ENCODE measurements at places on chromosomes 6 and 20.
A peak's percentile ranks its signal among the peaks of the same experiment; 100 is the strongest.

GRCh38 chr6:41648921-41649320 lies 10.7 kb downstream of the MDFI start:
- no peak for DNase-seq

DNA sequence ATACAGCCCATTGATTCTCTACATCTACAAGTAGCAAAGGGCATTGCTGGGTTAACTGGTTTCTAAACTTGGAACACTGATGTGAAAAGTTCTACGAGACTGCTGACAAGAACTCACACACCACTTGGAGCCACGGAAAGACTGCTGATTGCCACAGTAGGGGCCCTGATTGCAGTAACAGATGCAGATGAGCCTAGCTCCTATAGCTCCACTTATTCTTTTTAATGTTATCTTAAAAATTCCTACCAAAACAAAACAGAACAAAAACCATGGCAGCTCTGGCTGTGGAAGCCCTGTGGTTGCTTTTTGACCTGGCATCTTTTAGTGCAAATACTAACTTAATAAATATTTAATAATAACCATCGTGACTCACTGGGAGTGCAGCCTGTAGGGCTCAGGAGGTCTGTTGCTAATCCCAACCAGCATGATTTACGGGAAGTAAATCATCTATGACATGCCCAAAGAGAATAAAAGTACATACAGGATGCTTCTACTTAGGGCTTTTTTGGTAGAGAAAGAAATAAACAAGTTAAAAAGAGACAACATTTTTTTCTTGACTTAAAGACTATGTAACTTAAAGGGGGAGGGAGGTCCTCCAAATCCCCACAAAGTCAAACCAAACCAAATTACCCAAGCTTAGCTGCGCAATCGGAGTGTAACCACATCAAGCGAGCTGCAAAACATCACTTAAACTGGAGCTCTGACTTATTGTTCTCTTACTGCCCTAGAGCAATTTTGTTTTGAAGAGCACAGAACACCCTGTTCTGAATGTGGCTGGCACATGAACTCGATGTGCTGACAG lies 87.2 kb downstream of the FKBP5 start:
- peak; percentile 88 for DNase-seq

- DNase-seq: no peak
These were observed 39.9 kb downstream of the PREX1 start for GRCh38 chr20:48787861-48788375.

DNA sequence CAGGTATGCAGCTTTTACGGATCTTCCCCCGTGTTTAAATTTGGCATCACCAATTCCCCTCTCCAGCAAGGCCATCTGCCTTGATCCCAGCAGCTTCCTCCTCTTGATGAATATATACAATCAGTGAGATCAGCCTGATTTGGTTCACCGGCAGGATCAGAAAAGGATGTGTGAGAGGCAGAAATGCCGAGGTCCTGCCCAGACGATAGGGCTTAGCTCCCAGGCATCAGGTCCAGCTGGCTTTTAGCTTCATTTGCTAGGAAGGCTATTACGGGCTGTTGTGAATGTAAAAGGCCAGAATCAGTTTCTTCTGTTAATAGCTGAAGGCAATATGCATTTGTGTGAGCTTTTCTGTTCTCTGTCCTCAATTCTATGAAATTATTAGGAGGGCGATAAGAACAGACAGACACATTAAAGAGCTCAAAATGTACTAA lies 372.8 kb downstream of the BTBD9 start:
- DNase-seq: no peak

DNA sequence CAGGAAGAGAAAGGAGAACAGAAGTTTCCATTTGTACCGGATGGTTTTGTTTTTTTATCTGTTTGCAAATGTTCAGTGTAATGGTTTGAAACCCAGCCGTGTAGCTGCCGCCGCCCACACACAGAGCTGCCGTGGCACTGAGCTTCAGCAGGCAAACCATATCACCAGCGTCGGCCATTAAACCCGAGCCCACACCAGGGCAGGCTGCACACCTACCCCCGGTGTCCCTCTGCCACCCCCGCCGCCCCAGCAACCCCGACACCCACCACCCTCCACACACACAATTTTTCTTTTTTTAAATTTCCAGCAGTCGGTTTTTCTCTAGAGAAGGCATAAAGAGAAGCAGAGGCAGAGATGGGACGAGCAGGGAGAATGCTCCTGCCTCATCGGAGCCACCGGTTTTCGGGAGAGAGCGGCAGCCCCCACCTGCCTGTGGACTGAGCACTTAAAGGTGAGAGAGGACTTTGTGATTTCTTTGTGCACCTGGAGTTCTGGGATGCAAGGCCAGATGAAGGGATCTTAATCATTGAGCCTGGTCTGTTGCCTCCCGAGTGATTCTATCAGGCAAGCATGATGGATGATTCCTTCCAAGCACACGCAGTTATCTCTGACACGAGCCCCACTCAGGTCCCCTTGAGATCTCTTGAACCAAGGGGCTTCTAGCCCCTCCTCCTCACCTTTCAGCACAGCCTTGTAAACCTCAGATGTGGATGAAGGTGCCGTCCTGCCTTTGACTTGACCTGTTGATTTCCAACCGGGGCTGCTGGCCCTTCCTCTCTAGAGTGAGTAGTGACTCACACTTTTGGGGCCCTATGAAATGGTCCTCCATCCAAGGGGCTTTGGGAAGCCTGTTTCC lies 17.5 kb upstream of the ZNF831 start:
- DNase-seq: no peak

DNA sequence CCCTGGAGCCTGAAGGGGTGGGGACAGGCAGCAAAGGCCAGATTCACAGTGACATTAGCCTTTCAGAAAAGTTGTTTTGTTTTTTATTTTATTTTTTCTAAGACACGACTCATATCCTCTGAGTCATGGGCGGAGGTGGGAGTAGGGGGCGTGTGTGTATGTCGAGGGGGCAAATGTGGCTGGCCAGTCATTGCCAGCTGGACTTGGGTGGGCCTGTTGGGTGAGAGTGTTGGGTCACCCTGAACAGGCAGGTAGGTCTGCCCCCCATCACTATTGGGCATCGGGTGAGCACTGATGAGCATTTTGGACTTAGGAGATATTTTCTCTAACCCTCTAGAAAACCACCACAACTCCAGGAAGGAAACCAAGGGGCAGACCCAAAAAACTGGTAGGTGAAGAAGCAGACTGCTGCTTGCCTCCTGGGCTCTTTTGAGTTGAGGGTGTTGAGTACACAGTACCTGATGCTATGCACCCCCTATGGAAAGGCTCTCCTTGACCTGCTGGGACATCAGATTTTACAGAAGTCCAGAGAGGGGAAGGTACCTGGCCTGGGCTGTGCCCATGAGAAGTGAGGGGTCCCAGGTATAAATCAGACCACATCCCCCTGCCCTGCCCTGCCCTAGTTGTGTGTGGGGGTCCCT lies 5.6 kb downstream of the SMIM29 start:
- peak; percentile 89 for DNase-seq

- DNase-seq: no peak
These were observed 29.4 kb upstream of the ZNF831 start for GRCh38 chr20:59134182-59134581.

- no peak for DNase-seq
These were observed 54.1 kb downstream of the RBM38 start for GRCh38 chr20:57445298-57445697.

DNA sequence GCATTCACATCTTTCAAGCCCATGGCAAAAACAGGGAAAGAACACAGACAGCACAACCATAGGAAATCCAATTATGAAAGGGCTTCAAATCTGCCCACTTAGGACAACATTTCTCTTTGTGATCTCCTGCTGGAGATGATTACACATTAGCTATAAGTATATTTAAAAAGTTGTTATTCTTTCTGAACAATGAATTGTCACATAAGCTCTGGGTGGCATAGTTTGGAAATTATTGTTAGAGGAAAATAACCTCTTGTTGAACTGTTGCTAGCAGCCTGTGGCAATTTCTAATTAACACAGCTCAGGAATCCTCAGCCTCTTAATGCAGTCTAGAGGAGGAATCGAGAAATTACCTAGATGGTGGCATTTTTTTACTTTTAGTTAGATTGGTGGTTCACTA lies 54.9 kb downstream of the BCAS1 start:
- no peak for DNase-seq

- DNase-seq: no peak
These were observed 47.4 kb downstream of the SOD2 start for GRCh38 chr6:159645640-159646039.

DNA sequence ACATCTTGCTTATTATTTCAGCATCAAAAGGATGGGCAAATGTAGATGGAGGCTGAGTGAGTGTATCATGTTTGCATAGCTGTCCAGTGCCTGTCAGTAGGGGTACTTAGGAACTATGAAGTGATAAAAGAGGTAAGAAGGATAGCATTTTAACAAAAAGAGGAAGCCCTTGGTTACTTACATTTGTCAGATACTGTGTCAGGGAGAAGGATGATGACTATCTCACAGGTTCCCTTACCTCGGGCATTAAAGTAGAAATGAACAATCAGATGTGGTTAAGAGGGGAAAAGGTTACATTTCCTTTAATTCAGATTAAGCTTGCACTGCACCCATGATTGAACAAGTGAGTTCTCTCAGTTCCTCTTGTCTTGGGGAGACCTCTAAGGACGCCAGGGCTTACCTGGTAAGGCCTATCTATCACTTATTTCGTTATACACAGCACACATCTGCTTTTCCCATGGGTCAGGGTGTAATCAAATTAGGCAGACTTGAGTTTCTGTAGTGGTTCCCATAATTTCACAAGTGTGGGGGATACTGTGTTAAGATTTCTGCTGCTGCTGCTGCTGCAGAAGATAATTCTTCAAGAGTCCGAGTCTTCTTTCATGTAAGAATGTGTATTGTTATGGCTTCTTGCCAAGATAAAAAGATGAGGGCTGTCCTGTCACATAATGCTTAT lies 4.5 kb downstream of the FOXO3 start:
- DNase-seq: peak; percentile 33

DNA sequence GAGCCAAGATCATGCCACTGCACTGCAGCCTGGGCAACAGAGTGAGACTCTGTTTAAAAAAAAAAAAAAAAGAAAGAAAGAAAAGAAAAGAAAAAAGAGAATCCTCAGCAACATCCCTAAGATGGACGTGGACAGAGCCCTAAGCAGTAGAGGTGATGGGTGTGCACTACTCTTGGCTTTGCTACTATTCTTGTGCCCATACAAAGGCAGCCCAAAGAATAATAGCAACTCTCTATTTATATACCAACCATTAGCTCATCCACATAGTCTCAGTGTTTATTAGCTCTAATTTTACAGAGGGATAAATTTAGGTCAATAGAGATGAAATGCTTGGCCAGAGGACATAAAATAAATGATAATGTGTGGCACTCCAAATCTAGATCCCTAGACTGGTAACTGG lies 62.2 kb downstream of the PERP start:
- DNase-seq: no peak

DNA sequence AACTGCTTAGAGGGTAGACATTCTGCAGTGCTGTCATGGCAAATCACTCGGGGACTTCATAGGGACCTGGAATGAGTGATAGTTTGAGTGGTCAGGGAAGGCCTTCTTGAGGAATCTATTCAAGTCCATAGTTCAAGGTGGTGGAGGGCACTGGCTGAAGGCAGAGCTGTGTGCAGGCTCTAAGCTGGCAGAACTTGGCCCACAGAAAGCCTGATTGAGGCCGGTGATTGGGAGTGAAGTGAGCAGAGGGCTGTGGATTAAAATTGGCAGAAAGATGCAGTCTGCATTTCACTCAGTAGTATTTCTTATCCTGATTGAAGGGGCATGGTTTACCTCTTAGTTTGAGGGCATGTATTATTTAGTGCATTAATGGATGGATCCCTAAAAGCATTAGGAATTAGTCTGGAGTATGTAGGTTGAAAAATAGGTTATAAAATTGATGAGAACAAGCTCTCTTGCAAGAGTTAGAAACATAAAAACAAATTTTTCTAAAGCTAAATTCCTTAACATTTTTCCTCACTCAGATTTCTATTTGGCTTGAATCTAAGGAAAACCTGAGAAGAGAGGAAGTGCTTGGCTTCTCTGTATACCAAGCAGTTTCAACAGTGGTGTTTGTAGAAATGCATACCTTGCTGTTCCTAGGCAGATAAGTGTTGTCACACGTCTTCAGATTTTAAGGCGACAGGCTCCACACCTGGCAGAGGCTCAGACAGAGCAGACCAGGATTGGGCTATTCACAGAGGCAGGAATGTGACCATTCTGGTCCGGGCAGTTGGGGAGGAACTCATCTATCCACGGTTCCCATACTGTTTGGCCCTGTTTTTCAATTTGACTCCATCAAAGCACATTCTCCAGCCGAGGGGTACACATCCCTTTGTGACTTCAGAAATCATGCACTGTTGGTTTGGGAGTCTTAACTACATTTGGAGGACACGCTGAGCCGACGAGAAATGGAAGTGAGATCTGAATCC lies 45.2 kb downstream of the UTRN start:
- no peak for DNase-seq

DNA sequence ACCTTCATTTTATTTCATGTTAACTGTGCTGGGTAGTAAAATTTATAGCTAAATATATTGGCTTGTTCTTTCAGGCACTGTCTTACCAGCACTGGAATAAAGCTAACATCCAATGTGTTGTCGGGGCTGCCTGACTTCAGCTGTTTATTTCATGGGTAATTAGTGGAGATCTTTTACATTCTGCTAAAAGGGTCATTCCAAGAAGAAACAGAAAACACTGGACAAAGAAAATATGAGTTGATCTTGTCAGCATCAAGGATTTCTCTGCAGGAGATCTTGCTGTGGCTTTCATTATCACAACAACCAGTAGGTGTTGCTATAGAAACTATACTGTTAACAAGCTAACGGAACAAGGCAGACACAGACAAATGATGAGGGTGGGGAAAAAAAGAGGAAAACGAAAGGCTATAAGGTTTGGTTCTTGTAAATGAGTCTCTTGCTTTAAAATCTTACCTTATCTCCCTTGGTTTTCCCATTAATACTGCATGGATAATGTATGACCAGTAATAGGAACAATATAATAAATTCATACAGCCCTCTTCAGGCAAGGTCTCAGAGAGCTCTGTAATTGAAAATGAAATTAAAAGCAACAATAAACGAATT lies 206.8 kb downstream of the SIM1 start:
- DNase-seq: peak; percentile 75

DNA sequence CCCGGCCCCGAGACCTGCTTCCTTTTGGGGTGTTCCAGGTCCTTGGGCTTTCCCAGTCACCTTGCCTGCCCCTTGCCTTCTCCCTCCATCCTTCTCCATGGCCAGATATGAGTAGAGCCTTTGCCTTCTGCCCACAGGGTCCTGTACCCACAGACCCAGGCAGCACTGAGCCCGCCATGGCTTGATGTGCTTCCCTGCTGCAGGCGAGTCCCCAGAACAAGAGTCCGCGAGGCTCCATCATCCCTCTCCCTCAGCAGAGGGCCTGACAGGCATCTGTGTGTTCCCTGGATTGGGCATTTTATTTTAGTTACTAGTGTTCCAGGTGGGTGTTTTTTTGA lies 21.9 kb downstream of the PYGB start:
- DNase-seq: no peak

- DNase-seq: no peak
These were observed 45.3 kb downstream of the IGF2R start for GRCh38 chr6:160013987-160014868.
